ENCODE measurements at places on chromosomes 7 and 10.

GRCh38 chr7:24727154-24728120 lies 29.8 kb downstream of the GSDME start:
- no peak for DNase-seq

DNA sequence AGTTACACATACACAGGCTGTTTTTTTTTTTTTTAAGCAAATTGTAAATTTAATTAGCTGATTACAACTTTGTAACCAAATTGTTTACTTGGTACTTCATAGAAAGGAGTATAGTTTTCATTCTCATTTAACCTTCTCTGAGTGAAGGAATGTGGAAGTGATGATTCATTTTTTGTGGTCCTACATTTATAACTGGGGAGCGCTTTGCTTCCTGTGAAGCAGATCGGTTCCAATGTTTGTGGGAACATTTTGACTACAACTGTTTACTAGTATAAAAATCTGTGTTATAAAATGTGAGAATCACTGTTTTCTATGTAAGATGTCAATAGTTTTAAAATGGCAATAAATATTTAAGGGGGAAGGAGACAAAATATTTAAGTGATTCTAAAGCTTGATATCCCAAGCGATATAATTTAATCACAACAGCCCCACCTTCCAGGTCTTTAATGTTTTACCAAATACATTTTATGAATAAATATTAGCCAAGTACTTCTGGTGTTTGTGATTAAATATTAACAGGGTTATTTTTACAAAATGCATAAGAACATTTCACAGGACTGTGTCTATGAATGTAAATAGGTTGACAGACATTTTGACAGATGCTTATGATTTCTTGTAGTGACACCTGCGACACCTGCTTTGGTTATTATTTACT lies 57.1 kb downstream of the NXPH1 start:
- no peak for DNase-seq

DNA sequence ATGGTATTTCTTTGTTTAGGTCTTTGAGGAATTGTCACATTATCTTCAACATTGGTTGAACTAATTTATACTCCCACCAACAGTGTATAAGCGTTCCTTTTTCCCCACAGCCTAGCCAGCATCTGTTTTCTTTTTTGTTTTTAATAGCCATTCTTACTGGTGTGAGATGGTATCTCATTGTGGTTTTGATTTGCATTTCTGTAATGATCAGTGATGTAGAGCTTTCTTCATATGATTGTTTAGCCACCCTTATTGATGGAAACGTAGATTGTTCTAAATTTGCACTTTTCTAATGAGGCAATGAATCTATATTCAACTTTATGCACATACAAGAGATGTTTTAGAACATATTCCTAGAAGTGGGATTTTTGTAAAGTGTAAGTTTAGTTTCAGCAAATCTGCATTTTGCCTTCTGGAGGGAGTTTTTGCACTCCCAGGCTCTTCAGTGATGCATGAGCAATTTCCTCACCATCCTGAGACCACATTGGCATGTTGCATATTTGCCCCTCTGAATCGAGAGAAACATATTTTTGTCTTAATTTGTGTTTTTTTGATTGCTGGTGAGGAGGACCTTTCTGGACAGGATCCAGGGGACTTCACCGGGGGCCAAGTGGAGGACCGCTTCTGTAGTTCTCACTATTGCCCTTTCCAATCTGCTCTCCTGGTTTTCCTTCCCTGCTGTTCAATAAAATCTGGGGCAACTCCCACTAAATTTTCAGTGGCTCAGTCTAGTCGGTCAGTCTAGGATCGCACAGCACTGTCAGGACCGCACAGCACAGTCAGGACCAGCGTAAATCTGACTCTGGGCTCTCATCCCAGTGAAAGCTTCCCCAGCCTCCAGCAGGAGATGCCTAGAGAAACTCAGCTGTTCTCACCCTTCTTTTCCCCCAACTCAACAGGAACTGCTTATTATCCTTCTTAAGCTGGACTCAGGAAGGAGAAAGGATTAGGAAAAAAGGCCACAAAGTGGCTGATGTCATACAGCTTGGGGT lies 157.0 kb downstream of the PTPN20 start:
- DNase-seq: no peak

GRCh38 chr7:85620936-85621685 lies 434.3 kb upstream of the SEMA3D start:
- no peak for DNase-seq

GRCh38 chr10:108014145-108014901 lies 849.8 kb upstream of the SORCS1 start:
- no peak for DNase-seq

GRCh38 chr10:62873866-62874265 lies 57.7 kb upstream of the EGR2 start:
- no peak for DNase-seq

GRCh38 chr10:30536578-30536977 lies 93.0 kb downstream of the LYZL2 start:
- no peak for DNase-seq

- DNase-seq: no peak
Observed at GRCh38 chr10:3493621-3494020, 291.4 kb downstream of the KLF6 start.

GRCh38 chr7:36979810-36980248 lies 255.5 kb upstream of the AOAH start:
- no peak for DNase-seq

- no peak for DNase-seq
Observed at GRCh38 chr7:24406053-24406788, 122.2 kb downstream of the NPY start.

GRCh38 chr10:2610946-2611345 lies 456.4 kb upstream of the PFKP start:
- DNase-seq: no peak

- no peak for DNase-seq
Observed at GRCh38 chr10:78653555-78653954, 415.2 kb upstream of the ZMIZ1 start.

DNA sequence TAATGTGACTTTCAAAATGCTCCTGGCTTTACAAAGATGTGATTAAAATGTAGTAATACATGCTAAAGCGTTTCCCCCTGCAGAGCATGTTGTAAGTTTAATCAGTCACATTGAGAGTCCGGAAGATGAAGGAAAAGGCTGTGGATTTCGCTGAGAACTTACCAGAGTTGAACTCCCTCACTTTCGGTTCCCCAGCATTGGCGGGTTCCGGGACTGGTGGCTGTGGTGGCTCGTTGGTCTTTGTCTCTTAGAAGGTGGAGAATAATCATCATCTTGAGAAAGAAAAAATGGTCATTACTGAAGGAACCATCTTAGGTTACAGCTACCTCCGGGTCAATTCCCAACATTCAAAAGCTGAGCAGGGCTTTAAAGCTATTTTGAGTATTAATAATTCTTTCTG lies 9.6 kb upstream of the NUPR2 start:
- no peak for DNase-seq

- DNase-seq: no peak
Observed at GRCh38 chr10:80411681-80412220, 3.4 kb downstream of the PRXL2A start.

GRCh38 chr7:143492043-143492471 lies 14.4 kb downstream of the TAS2R41 start:
- peak; percentile 84 for DNase-seq

GRCh38 chr7:39845006-39845405 lies 105.0 kb upstream of the CDK13 start:
- peak; percentile 13 for DNase-seq

GRCh38 chr7:127895814-127896280 lies 135.4 kb downstream of the LRRC4 start:
- no peak for DNase-seq

DNA sequence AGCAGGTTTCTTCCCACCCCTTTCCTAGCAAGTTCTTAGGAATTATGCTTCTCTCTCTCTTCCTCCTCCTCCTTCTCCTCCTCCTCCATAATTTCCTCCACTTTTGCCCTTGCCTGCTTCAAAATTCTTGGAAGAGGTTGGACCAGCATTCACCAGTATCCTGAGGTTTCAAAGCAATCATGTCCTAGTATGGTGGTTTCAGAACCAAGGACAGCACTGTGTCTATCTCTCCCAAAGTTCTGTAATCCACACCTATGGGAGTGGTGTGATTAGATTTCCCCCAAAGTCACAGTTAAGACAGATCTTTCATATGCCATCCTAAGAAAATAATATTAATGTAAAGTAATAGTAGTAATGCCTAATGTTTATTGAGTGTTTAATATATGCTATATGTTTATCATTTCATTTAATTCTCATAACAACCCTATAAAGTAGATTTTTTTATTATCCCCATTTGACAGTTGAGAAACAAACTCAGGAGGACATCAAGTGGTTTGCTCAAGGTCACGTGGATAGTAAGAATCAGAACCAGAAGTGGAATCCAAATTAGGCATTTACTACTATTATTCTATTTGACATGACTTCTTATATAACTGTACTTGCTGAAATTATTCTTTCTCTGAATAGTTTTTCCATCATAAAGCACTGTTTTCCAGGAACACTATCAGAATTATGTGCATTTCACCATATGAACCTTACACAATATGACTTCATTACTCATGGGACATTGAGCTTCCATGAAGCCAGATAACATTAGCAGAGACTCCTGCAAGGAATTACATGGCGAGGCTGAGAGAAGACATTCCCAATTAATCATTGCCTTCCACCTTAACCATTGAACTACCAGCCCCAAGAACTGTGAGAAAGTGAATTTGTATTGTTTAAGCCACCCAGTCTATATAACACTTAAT lies 91.4 kb downstream of the IPMK start:
- DNase-seq: peak; percentile 50

- no peak for DNase-seq
Observed at GRCh38 chr7:149292462-149292823, 30.4 kb downstream of the ZNF783 start.

GRCh38 chr10:25766687-25767221 lies 167.3 kb upstream of the MYO3A start:
- DNase-seq: no peak
